ENCODE measurements at places on chromosomes 3 and 15.

DNA sequence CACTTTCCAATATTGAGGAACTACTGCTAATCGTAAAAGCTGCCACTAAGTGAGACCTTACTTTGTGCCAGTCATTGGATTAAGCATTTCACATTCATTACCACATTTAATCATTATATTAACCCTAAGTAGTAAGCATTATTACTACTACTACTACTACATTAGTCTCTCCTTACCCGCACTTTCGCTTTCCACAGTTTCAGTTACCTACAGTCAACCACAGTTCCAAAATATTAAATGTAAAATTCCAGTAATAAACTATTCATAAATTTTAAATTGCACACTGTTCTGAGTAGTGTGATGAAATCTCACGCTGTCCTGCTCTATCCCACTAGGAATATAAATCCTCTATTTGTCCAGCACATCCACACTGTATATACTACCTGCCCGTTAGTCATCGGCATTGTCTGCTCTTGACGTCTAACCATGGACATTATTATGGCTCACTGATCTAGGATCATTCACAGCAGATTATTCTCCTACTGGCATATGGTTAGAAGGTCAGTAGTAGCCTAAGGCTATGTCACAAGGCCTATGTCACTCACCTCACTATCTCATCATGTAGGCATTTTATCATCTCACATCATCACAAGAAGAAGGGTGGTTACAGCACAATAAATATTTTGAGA is 121.1 kb downstream of the GSK3B start:
- no peak for DNase-seq

DNA sequence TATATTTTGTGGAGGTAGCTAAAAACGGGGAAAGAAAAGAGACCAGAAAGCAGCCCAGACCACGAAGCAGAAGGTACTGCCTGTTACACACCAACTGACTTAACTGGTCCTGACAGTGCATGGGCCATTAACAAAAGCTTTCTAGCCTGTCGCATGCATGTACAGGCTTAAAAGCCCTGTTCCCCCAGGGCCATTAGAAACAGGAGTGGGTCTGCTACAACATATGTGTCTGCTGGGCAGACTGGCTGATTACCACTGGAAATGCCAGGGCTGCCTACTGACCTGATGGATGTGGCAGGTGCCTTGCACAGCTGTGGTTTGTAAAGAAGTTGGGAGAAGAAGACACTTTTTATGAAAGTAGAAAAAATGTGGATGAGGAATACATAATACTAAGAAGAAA is 137.4 kb downstream of the GAP43 start:
- no peak for DNase-seq

- no peak for DNase-seq
Measured at GRCh38 chr3:71962561-71963240, 177.8 kb upstream of the PROK2 start.

DNA sequence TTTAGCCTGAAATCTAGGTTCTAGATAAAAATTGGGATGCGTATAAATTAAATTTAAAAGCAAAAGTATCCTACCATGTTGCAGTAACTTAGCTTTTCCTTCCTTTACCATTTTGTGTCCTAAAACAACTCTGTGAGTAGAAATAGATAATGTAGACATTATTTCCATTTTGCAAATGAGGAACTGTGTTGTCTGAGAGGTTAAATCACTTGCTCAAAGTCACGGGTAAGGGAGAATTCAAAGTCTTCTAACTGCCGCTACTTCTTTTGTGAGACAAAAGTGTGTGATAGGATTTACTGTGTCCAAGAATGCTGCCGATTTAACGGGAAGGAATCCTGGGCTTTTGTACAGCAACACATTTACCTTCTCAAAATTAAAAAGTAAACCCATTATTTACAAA is 40.7 kb downstream of the MYO1E start:
- no peak for DNase-seq

DNA sequence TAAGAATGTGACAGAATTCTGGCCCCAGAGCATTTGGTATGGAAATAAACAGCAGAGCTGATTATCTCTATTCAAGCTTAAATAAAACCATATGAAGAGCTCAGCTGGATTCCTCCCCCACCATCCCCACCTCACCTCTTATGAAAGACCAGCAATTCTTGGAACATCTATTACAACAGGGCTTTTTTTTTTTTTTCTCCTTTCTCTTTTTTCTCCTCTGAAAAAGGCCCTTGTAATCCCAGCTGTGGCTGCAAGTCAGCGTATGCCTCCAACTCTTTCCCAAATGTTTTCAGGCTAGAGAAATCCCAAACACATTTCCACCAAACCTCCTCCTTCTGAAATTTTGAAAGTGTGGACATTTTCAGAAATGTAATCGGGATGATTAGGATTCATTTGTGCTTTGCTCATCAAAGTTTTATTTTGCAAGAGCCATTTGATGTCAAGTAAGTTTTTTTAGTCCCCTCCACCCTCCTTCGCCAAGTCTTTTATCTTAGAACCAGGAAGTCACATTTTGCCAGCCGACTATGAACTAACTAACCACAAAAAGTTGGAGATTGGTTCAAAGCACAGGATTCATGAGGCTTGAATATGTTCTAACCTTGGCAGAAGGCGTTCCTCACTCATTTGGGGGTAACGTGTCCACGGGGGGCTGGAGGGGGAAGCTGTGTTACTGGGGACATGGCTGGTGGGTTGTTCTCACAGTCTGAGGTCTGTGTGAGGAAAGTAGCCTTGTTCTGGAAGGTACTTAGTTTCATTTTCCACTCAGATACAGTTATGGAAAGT is 142.0 kb upstream of the PDZRN3 start:
- no peak for DNase-seq

- DNase-seq: no peak
Measured at GRCh38 chr3:197006446-197006845, 23.2 kb downstream of the MELTF start.

DNA sequence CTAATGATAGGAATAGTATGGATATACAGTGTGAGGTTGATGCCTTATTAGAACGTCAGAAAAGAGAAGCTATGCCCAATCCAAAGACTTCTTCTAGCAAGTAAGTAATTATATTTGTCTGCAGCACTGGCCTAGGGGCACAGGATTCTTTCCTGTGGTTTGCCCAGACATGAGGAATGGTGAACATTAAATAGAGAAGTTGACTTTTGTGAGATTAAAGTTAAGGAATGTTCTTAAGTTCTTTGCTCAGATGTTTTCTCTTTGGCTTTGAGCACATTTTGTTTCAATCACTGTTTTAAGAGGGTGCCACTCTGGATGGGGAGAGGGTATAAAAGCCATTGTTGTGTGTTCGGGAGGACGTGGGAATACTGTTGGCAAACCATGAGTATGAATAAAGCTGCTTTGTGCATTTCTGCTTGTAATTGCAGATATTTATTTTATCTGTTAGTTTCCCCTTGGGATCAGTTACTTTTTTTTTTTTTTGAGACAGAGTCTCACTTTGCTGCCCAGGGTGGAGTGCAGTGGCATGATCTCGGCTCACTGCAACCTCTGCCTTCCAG is 8.3 kb downstream of the KIF23 start:
- DNase-seq: no peak

DNA sequence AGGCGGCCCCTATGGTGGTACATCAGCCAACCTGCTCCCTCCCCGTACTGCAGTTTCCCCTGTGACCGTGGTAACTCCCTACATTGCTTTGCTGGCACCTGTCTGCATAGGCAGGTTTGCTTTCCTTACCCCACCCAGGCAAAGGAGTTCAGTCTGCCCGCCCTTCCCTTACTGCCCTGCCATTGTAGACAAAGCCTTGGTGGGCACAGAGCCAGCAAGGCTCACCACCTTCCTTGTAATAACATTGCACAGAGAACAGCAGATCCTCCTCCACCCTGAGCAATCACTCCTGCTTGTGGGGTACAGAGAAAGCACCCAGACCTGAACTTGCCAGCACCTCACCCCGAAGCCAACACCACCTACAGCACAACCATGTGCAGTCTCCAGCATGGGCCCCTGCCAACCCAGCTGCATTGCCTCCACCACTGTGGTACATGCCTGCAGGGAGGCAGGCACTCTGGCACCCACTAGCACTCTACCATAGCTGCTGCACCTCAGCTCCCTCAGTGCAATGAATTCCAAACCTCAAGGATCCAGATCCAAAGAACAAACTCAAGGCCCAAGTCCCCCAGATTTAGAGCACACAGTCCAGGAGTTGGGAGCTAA is 192.7 kb upstream of the KCNMB2 start:
- no peak for DNase-seq

DNA sequence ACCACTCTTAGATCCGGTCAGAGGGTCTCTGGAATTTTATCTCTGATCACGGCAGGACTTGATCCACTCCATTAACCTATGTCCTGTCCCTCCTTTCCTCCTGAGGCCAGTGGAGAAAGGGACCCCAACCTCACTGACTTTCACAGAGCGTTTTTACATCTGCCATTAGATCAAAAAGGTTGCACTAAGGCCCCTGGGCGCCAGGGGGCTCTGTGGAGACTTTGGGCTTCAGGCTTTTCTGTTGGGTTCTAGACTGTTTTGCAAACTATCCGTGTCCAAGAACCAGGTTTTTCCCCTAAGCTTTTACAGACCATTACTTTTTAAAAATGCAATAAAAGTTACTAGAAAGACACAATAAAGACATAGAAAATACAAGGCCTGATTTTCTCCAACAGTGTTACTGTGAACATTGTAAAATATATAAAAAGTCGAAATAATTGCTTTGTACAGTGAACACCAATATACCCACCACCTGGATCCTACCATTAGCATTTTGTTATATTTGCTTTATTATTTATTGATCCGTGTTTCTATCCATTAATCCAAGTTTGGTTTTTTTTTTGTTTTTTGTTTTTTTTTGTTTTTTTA is 159.7 kb downstream of the POLR2M start:
- peak; percentile 19 for DNase-seq

- DNase-seq: no peak
Measured at GRCh38 chr3:45537616-45537969, 57.0 kb upstream of the LIMD1 start.

DNA sequence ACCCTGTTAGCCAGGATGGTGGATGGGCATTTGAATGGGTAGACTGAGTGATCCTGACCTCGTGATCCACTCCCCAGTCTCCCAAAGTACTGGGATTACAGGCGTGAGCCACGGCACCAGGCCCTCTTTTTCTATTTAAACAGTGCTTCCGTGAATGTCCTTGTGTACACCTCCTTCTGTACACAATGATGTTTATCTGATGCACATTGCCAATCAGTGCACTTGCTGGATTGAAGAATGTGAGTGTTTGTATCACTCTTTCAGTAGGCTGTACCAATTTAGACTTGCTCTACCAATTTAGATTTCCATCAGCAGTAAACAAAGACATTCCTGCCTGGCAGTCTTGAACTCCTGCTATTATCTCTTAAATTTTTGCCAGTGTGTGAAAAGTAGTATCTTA is 8.9 kb upstream of the ZNF619 start:
- no peak for DNase-seq

GRCh38 chr3:120419797-120420196 is 31.0 kb downstream of the FSTL1 start:
- DNase-seq: no peak

DNA sequence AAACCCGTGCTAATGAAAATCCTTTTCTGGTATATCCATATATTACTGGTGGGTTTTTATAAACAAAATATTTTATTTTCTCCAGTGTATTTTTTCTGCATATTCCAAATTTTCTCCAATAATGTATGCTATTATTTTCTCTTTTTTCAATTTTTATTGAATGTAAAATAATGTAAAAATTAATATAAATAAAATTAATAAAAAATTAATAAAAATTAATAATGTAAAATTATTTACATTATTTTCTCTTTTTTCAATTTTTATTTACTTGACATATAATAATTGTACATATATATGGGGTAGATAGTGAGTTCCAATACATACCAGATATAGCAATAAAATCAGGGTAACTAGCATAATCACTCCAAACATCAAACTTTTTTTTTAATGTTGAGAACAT is 56.4 kb downstream of the OXSM start:
- no peak for DNase-seq

DNA sequence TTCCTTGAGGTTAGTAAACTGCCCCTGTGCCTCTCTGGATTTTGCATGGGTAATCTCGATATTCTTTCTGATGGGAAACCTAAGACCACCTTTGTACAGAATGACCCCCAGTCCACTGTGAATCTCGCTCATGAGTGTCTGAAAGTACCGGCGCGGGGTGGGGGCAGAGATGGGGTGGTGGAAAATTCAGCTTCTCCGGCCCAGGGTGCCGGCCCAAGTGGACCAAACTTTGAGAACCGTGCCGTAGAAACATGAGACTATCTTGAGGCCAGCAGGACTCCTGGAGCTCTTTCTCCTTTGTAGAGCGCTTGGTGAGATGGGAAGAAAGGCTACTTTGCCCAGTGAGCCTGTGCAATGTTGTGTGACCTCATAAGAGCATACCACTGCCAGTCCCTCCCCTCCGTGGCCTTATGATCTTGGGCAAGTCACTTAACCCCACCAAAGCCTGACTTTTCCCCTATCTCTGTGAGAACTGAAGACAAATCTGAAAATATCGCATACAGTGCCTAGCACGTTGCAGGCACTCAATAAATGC is 40.4 kb upstream of the VEPH1 start:
- no peak for DNase-seq

- peak; percentile 56 for DNase-seq
Measured at GRCh38 chr3:198080521-198081384, 120.7 kb downstream of the LMLN start.

DNA sequence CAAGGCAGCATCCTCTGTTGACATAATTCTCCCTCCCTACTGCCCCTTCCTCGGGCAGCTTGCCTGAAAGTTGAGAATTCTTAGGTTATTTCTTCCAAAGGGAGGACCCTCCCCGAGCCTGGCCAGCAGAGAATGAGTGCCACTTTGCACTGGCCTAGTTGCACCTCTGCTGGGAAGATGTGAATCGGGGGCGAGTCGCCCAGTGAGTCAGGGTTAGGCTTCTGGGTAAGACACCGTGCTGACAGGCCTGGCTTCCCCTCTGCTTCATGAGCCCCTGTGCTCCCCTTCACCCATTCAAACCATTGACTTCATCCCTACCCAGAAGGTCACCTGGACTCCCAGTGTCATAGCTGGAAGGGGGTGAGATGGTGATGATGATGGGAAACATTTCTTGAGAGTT is 82.3 kb downstream of the AAGAB start:
- no peak for DNase-seq

DNA sequence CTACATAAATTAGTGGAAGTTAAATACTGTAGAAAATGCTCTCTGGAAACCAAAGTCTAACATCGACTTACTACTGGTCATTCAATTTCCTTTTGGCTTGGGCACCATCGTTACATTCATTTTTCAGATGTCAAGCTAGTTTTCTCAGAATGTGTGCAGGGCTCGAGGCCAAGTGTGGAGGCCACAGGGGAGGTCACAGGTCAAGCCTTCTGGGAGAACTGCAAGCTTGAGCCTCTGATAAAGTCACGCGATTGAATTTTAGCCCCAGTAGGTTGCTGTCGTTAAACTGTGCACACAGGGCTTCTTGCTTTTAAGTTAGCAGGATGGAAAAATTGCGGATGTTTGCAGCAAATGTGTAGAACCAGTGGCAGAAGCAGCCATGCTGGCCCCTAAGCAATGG is 182.2 kb downstream of the APBA2 start:
- DNase-seq: no peak

GRCh38 chr3:146091397-146091796 is 69.6 kb downstream of the PLOD2 start:
- DNase-seq: no peak
